ENCODE measurements at places on chromosomes 4 and X. TPM values are rescaled to one million over a fixed set of nuclear protein-coding genes. Genes with fewer than 3 reads are reported as not detected.

GRCh38 chr4:118772081-118772766 lies 63.7 kb downstream of the SEC24D start:
- no peak for DNase-seq

GRCh38 chr4:110344165-110344564 lies 131.8 kb upstream of the ENPEP start:
- no peak for DNase-seq

DNA sequence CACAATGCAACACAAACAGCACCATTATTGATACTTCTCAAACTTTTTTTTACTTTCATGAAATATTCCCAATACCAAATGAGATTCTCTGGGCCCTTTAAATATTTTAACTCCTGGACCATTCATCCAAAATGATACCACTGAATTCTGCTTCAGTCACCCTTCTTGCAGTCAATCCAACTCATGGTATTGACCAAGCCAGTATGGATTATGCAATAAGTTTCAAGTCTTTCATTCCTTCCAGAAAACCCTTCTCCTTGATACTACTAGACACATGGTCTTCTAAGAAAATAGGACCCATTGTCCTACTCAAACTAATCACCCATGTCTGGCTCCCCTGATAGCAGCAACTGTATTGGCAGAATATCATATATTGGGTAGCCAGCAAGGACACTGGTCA lies 23.0 kb downstream of the ZNF721 start:
- DNase-seq = no peak

DNA sequence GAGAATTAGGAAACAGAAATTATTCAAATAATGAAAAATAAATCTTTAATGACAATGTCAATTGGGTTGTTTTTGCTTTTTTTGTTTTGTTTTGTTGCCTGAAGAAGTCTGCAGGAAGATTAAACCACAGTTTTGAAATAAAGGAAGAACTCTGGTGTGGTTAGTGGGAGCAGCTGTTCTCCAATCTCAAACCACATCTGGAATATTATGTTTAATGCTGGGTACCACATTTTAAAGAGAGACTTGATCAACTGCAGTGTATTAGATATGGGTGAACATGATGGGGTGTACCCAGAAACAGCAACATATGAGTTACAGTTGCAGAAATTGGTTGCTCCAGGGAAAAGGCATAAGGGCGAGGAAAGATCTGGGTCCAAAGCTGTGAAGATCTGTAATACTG lies 171.2 kb upstream of the RPL34 start:
- DNase-seq = no peak

DNA sequence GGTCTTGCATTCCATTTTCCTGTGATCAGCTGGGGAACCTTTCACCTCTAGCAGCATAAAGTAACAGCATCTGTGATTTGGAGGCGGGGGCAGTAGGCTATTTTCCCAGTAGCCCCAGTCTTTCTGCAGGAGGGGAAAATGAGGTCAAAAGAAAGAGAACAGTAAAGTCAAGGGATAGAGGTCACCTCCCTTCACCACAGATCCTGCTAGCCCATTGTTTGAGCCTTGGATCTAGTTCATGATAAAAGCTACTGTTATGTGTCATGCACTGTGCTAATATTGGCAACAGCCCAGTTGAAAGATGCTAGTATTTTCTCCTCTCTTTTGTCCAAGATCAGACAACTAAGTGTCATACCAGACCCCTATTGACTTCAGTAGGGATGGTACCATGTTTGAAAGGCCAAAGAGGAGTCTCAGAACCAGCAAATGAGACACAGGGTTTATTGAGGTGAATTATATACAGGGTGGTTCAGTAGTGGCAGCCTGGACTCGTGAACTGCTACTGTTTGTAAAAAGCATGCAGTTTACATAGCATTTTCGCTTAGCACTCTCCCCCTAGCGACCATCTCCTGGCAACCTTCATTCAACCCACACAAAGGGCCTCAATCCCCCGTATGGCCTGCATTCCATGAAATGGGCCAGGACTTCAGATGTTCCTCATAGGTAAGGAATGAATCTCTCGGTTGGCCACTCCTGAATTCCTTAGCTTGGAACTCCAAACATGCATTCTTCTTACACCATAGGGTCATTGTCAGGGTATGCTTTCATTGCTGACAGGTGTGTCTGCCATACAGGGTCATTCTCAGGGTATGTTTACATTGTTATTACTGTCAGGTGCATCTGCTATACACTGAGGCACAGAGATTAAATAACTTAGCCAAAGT lies 170.0 kb upstream of the FRMPD4 start:
- no peak for DNase-seq

GRCh38 chr4:36392024-36392423 lies 110.6 kb downstream of the DTHD1 start:
- DNase-seq = no peak

DNA sequence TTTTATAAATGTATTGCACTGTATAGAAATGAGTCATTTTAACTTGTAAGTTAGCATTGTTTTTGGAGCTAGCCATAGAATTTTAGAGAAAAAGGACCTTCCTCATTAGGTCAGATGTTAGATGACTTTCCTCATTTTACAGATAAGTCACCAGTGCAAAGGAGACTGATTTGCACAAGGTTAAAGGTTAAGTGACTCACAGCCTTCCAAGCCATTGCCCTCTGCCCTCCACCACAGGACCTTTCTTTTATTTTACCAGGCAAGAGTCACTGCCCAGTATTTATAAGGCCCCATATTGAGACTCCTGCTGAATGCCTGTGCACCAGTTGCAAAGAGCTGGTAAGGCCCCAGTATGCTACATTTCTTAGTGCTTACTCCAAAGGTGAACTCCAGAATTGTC lies 4.2 kb upstream of the ABCG2 start:
- no peak for DNase-seq

DNA sequence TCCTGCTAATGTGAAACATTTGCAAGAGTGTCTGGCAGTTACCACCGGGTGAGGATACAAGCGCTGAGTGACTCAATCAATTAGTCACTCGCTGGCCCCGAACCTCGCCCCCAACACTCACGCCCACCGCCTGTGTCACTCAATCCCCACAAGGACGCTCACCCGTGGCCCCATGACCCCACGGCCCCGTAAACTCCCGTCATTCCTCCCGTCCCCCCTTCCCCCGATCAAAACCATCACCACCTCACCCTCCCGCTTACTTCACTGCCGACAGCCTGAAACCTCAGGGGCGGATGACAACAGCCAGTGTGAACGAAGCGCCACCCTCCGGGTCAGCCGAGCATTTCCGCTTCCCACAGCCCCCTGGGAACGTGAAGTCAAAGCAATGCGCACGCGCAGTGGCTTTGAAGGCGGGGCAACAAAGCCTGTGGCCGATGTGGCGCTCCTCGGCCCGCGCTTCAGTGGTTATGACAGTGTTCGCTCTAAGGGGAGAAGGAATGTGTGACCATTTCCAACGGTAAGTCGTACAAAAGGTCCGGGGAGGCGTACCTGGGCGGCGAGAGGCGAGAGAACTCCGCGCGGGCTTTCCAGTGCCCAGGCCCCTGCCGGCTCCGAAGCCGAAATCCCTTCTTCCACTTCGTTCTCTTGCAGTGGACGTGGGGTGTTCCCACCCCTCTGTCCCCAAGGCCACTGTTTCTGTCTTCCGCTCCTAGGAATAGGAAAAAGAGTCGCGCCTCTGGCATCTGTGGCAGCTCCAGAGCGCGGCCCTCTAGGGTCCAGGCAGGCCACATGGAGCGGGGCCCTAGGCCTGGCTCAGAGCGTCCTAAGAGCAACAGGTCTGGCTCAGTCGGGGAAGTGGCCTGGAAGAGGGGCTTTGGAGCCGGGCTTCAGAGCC lies at the start of gene ZNF674:
Gene ZNF674, minus strand, starts transcription at position 311 of the 895 bp plus-strand sequence. CDS start 3,334 bp downstream, outside the sequence.
- DNase-seq = peak; percentile 86

DNA sequence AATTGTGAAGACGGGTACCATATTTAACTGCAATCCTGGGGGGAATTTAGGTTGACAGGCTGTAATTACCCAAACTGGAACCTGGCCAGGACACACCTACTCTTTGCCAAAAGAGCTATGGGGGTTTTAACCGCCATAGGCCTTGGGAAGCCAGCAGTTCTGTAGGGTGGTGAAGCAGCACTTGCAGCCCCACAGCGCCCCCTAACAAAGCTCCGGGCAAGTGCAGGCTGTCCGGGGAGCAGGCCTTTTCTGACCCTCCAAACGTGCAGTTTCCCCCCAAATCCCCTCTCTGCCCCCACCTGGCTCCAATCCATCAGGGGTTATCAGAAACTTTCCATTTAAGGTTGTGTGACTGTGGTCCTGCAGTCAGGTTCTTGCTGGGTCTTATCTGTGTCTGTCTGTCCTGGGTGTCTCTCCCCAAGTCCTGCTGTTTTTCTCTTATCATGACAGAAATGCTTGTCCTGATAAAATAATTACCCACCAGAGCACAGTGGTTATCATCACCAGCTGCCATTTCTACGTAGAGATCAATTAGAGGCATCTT lies 350.9 kb downstream of the MID1IP1 start:
- peak; percentile 76 for DNase-seq

DNA sequence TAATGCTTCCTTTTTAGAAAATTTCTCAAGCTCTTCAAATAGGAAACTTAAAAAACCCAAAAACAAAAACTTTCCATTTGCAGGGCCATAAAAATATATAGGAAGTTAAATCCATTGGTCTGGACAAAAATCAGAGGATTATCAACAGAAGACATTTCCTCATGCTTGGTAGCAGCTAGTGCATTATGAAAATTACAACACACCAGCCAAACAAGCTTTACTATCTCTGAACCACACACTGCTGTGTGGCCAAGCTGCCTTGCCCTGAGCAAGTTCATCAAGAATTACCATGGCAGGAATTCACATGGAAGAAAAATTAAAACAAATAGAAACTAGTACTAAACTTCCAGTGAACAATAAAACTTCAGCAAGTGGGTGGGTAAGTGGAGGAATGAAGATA lies 3.6 kb downstream of the USP46 start:
- DNase-seq = no peak

DNA sequence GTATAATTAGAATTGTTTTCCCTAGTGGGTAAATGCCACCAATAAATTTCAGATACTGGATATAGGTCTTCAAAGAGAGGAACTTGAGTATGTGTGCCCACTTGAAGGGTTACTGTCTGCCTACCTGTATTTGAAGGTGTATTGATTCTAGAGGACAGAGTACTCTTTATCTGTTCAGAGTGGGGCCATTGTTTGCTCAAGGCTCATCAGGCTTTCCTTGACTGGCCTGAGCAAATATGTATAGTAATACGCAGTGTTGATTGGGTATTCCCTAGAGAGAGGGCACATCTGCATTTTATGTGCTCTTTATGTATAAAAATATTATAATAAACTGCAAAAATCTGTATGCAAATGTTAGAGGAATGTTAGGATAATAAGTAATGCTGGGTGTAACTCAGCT lies 23.7 kb downstream of the RP2 start:
- no peak for DNase-seq

GRCh38 chrX:39897741-39898097 lies 200.0 kb downstream of the BCOR start:
- DNase-seq = no peak

- DNase-seq = no peak
These were observed 160.9 kb downstream of the AFAP1 start for GRCh38 chr4:7778510-7779431.

DNA sequence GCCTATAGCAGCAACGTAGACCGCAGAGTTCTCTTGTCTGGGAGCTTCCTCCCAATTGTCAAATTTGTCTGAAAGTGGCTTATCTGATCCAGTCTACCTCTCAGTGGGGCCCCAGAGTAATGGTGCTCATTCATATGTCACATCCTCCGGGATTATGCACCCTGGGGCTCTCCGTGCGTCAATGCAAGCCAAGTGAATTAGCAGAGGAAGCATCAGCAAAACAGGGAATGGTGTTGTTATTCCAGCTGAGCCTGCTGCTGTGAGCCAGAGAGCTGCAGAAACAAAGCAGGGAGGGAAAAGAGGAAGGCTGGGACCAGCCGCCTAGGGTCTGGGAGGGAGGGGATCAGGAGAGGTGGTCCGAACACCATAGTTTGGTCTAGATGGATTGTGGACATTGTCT lies 95.2 kb downstream of the CLNK start:
- no peak for DNase-seq

GRCh38 chr4:60812811-60813210 lies 387.3 kb upstream of the ADGRL3 start:
- no peak for DNase-seq

DNA sequence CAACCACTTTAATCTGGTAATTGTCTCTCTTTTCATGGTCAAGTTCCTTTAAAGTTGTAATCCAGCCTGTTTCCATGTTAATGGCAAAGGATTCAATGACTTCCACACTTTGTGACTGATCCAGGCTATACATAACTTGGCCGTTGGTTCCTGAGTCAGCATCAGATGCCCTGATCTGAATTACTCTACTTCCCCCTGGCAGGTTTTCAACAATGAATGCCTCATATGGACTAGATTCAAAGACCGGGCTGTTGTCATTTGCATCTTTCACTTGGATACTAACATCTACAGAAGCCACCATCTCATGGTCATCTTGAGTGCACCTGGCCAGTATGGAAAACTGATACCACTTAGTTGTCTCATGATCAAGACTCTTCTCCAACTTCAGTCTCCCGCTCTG lies 62.6 kb upstream of the MTNR1A start:
- no peak for DNase-seq

Gene MAGEB17
- total RNA-seq = 0.74 TPM

Gene RP2
- total RNA-seq = 4.6 TPM

Gene JADE1
- total RNA-seq = 194 TPM

Gene CRMP1
- total RNA-seq = 73.1 TPM

Gene PNMA6F
- not detected for total RNA-seq

Gene PROM1
- 98.3 TPM for total RNA-seq

Gene SOWAHB
- total RNA-seq = 0.13 TPM

Gene TIGD2
- 10.1 TPM for total RNA-seq
